H9 (cell line): ENCODE measurements at places on chromosomes 16 and 17. TPM values are rescaled to one million over a fixed set of nuclear protein-coding genes. Genes with fewer than 3 reads are reported as not detected.

DNA sequence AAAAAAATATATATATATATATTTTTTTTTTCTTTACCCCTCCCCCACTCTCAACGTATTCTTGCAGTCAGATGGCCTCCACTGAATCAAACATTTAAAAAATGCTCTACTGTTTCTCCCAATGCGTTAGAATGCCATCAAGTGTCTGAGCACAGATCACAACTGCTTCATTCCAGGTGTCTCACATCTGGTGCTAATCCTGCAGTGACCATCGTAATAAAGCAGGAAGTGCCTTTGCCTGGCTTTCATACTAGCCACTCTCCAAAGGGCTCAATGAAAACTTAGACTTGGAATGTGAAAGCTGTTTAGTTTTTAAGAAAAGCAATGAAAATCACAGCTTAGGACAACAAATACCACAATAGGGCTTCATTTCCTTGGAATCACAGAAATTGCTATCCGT, 37.2 kb downstream of the SKAP1 start:
- no peak for DNase-seq

- DNase-seq: no peak
Observed at GRCh38 chr17:20214794-20215193, 205.6 kb downstream of the SPECC1 start.

GRCh38 chr17:63881935-63882601, at the start of gene GH2:
TSS of gene GH2 (minus strand) at chr17:63881944. CDS start at chr17:63881801, 143 bp downstream.
- peak; percentile 88 for DNase-seq

DNA sequence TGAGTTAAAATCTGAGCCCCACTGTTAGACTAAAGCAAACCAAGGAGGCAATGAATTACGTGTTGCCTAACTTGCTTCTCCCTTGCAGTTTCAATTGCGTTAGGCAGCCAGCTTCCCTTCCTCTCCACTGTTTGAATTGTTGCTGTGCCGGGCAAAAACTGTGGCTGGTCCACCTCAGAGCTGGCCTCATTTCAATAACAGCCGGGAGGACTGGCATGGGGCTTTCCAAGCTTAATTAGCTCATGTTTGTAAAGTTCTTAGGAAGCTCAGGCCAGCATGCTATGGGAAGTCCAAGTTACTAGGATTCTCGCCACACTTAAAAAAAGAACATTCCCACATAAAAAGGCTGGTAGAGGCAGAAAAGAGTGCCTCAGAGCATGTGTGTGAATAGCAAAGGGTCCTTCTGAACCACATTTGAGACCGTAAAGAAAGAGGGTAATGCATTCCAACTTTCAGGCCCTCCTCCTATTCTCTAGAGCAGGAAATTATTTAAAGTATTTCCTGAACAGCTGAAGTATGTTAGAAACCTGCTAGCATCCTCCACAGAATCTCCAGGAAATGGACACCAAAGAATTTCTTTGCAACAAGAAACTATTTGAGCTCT, 79.0 kb upstream of the SMURF2 start:
- no peak for DNase-seq

DNA sequence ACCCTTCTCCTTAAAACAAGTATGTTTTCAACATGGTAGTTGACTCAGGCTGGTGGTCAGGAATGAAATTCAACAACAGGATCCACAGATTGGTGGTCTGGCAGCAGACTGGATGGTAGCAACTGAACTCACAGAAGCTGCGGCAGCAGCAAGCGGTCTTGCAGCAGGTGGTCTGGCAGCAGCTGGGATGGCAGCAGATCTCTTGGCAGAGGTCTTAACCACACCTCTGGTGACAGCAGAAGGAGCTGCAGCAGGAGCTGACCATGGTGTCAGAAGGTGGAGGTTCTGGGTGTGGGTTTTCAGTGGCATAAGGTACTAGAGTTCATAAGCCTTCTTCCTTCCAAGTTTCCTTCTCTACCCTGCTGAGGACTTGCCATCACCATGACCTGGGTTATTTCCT, 2.2 kb upstream of the KRTAP4-1 start:
- DNase-seq: no peak

DNA sequence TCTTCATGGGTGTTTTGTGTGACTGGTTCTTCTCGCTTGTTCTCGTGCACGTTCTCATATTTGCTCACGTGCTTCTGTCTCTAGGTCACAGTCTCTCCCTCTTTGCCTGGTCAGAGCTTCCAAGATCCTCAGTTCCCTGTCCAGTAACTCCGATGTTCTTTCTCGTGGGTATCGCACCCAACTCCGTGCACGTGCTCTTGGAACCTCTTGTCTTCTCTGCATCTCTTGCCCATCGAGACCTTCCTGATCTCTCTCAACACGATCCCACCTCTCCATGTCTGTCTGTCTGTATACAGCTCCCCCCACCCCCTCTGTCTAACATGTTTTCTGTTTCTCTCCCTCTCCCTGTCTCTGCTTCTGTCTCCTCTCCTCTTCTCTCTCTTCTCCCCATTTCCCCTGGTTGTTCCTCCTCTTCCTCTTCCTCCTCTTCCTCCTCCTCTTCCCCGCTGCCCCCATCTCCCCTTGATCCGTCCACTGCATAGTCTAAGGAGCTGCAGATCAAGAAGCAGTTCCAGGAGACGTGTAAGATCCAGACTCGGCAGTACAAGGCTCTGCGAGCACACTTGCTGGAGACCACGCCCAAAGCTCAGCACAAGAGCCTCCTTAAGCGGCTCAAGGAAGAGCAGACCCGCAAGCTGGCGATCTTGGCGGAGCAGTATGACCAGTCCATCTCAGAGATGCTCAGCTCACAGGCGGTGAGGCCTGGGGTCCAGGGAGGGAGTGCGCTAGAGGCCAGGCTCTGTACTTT, 6.1 kb downstream of the HIRIP3 start:
- DNase-seq: no peak

DNA sequence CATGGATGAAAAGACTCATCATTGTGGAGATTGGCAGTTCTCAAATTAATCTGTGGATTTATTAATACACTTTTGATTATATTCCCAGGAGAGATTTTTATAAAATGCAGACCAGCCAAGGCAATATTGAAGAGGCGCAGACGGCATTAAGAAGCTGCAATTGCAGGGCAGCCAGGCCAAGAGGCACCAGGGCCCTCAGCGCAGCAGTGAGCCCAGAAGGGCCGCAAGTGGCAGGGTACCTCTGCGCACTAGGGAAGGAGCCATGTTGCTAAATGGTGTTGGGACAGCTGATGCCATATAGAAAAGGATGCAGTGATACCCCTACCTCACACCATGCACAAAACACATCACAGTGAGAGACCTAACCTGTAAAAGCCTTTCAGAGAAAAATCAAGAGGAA, 36.6 kb upstream of the CHMP6 start:
- DNase-seq: no peak

DNA sequence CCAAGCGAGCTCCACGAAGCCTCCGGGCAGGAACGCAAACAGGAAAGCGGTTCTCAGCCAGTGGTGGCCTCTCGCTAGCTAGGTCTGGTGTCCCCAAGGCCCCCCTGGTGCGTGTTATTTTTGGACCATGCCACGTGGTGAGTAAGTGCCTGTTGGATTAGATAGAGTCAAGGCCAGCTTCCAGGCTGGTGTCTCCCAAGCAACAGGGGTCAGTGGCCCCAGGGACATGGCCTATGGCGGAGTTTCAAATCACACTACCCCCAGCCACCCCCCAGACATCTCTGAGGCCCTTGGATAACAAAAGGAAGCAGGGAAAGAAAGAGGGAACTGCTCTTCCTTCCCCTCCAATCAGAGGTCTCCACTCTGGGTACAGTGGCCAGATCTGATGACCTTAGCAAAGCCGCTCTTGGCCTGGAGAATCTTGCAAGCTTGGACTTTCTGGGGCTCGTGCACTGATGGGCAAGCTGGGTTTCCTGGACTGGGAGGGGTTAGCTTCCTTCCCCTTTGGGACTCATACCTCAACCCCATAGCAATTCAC, 58.2 kb downstream of the MAF start:
- DNase-seq: no peak

DNA sequence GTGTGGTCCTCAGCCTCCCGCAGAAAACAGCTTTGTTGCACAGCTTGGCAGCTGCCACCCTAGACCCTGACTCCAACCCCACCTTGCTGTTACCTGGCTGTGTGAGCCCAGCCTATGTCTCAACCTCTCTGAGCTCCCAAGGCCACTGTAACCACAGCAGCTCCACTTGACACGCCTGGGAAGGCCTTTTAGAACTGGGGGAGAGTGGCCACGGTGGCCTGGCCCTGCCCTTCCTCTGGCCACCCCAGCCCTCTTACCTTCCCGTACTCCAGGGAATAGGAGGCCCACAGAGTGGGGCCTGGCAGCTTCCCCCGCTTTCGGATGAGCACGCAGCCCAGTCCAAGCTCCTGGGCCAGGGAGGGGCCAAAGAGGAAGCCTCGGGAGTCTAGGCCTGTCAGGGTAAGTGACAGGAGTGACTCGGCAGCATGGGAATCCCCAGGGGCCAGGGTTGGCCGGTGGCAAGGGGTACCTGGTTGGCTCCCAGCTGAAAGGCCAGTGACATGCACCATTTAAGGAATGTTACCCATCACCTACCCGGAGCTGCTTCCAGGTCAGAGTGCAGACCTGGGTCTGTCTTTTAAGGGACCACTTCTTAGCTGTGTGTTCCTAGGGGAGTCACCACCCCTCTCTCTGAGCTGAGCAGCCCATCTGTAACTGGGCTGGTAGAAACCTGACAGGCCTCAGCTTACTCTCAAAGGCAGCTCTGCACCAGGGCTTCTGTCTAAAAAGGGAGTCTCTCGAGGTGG, 1.4 kb downstream of the APRT start:
- peak; percentile 38 for DNase-seq

DNA sequence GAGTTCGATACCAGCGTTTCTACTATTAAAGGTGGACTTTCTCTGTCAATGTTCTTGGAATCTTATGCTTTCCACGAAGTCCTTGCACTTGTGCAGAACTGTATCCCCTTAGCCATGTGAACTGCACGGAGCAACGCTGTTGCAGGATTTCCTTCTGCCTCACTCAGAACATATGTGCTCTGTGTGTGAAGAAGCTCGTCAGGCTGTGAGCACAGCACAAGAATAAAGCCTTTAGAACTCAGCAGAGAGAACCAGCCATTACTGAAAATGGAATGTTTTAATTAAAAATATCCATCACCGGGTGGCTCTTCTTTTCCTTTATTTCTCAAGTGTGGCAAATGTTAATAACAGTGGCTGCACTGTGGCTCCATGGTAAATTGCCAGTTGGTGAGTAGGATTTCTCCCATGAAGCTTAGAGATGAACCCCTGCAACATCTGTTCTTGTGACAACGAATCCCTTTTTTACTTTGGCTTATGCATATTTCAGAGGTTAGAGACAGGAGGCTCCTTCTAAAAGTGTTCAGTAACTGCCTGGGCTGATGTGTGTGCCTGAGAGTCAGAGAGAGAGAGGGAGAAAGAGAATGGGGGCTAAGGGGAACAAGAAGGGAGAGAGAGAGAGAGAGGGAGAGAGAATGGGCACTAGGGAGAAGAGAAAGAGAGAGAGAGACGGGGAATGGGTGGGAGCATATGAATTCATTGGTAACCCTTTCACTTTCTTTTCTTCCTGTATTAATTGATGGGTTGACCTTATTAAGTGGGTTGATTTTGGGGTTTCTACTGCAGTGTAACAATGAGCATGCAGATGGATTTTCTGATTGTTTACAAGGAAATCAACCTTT, 50.0 kb downstream of the RPTOR start:
- no peak for DNase-seq

DNA sequence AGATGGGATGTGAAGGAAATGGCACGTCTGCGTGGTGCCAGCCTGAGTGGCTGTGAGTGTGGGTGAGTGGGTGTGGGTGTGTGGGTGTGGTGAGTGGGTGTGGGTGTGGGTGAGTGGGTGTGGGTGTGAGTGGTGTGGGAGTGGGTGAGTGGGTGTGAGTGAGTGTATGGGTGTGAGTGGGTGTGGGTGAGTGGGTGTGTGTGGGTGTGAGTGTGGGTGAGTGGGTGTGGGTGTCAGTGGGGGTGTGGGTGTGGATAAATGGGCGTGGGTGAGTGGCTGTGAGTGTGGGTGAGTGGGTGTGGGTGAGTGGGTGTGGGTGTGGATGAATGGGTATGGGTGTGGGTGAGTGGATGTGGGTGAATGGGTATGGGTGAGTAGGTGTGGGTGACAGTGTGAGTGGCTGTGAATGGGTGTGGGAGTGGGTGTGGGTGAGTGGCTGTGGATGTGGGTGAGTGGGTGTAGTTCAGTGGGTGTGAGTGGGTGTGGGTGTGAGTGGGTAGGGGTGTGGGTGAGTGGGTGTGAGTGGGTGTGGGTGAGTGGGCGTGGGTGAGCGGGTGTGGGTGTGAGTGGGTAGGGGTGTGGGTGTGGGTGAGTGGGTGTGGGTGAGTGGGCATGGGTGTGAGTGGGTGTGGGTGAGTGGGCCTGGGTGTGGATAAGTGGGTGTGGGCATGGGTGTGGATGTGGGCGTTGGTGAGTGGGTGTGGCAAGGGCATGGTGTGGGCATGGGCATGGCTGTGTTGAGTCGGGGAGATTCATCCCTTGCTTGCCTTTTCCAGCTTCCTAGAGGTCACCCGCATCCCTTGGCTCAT, 80.8 kb downstream of the ZDHHC7 start:
- no peak for DNase-seq

DNA sequence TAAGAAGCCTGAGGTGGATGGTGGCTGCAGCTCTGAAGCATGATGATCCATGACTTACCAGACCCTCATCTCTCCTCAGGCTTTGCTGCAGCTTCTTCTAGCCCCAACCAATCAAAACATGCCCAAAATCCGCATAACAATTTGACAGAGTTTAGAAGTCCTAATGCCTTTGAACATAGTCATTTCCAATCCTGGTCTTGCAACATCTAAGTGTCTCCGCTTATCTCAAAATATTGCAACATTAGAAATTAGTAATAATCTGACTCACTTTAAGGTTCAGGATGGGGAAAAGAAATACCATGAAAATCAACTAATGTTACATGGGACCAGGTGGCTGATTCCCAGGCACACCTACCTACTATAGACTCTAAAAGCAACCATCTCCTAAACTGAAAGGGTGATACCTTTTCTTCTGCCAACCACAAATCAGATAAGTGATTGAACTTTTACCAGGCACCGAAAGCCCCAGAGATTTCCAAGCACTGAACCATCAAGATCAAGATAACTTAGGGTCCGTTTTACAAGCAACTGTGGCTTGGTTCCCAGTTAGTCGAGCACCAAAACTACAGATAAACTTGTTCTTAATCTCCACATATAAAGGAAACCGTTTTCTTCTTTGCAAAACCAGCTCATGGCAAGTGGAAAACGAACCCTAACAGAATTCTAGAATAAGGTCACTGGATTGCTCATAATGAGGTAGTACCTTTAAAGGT, 14.0 kb downstream of the ERN1 start:
- DNase-seq: no peak

- DNase-seq: no peak
Observed at GRCh38 chr16:49516382-49517036, 142.9 kb downstream of the C16orf78 start.

CES3 gene
- 3.4 and 3.7 TPM in 2 replicates for total RNA-seq

NOXO1 gene
- 1.3 and 1.7 TPM in 2 replicates for total RNA-seq

NPLOC4 gene
- 103 and 104 TPM in 2 replicates for total RNA-seq

CD300LB gene
- total RNA-seq: not detected in 2 replicates

GPRC5C gene
- total RNA-seq: 15.2 and 15.5 TPM in 2 replicates

MTSS2 gene
- total RNA-seq: 41.0 and 42.5 TPM in 2 replicates

NPIPA7 gene
- 3.8 and 7.9 TPM in 2 replicates for total RNA-seq

DHRS7C gene
- not detected in 2 replicates for total RNA-seq

MVP gene
- total RNA-seq: 2.5 and 3.1 TPM in 2 replicates

EXOC3L1 gene
- total RNA-seq: 3.1 and 3.3 TPM in 2 replicates

EVI2B gene
- not detected in 2 replicates for total RNA-seq
